H4 (cell line): ENCODE measurements at places on chromosomes 13 and 19.

- DNase-seq: no peak
These were observed 9.3 kb downstream of the ZNF611 start for GRCh38 chr19:52725528-52725961.

- no peak for DNase-seq
These were observed 1598.8 kb upstream of the MIR17HG start for GRCh38 chr13:89748716-89749115.

- no peak for DNase-seq
These were observed 138.6 kb downstream of the KCNRG start for GRCh38 chr13:50153876-50154275.

GRCh38 chr13:42272115-42272803 lies at the start of gene AKAP11:
AKAP11 (plus strand) TSS chr13:42272152; CDS start chr13:42286349, 14,197 bp downstream.
- peak; percentile 5 for DNase-seq

- no peak for DNase-seq
These were observed 49.6 kb downstream of the MLLT1 start for GRCh38 chr19:6229951-6230712.

DNA sequence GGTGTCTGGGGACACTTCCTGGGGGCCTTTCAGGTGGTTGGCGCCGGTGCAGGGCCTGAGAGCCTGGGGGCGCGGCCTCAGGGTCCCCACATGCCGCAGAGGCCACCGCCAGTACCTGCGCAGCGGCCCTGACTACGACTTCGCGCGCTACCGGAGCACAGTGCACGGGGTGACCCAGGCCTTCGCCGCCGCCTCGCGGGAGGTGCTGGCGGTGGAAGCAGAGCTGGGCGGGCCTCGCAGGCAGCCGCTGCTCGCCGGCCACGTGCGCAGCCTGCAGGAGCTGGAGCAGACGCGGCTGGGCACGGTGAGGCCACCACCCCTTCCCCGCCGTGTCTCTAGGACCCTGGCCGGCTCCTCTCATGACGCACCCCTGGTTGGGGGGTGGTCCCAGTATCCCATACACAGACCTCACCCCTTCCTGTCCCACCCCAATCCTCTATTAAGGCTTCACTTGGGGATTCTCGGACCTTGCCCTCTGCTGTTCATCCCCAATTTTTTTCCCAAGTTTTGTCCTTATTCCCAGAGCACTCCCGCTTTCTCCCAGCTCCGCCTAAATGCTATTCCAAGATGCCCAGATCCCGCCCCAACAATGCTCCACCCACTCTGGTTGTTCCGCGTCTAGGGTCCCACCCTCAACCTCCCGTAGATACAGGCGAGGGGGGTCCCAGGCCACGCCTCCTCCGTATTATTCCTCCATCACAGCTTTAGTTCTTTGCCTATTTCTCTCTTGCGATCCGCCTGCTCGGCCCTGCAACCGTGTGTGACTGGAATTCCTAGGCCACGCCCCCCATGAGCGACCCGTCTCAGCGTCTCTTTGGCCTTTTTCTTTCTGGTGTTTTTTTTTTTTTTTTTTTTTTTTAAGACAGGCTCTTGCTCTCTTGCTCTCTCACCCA lies 1.0 kb downstream of the REX1BD start:
- peak; percentile 59 for DNase-seq

DNA sequence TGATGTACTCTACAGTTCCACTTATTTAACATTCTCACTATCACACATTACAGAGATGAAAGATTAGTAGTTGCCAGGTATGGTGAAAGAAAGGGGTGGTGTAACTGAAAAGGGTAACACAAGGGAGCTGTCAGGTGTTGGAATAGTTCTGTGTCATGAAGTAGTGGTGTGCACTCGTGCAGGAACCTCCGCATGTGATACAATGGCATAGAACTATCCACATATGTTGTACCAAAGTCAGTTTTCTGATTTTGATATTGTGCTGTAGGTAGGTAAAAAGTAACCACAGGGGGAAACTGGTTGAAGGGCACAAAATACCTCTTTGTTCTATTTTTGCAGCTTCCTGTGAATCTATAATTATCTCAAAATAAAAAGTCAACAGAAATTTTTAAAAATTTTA lies 24.4 kb upstream of the RPL21 start:
- DNase-seq: no peak

GRCh38 chr13:36882829-36883390 lies 37.1 kb downstream of the SMAD9 start:
- DNase-seq: no peak

DNA sequence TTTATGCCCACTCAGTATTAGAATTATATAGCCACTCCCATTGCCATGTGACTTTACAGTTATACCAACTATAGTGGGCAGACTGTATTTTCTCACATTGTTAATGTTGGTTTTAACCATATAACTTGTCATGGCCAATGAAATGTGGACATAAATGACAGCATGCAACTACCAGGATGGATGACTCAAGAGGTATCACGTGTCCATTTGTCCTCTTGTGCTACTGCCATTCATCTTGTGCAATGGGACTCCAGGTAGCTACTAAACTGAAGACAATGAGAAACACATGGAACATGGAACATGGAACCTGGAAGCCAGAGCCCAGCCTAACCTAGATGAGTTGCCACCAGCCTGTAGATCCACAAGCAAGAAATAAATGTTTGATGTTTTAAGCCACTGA lies 242.7 kb upstream of the IPO5 start:
- DNase-seq: peak; percentile 6

- DNase-seq: peak; percentile 23
These were observed 56.6 kb downstream of the COG3 start for GRCh38 chr13:45521297-45521696.

GRCh38 chr19:6739883-6740588 lies 556 bp downstream of the TRIP10 start:
- peak; percentile 23 for DNase-seq

GRCh38 chr13:33188093-33188882 lies 97.3 kb downstream of the STARD13 start:
- no peak for DNase-seq

DNA sequence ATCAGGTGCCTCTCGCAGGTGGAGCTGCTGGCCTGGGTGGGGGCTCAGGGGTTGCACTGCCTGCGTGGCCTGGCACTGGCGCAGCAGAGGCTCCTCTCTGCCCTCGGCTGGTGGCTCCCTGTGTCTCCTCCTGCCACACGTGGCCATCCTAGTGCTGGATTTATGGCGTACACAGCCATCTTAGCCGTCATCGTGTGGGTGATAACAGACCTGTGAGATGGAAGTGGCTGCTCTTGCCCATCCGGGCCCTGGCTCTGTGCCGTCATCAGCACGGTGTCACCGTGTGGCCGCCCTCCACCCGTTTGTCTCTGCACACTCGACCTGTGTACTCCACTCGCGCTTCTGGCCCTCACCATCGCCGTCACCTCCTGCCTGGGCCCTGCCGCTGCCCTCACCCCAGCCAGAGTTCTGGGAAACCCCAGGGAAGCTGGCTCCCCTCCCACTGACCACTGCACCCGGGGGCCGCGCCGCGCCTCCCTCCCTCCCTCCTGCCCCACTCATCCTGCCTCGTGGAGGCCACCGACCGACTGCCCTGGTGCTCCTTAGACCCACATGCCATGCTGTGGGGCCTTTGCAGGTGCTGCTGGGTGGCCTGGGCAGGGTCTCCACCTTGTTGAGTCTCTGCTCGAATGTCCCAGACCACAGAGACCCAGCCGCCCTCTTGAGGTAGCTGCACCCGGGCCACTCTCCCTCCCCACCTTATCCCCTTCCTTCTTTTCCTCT lies 29.5 kb downstream of the TMEM255B start:
- no peak for DNase-seq

- no peak for DNase-seq
These were observed 498.7 kb downstream of the DACH1 start for GRCh38 chr13:71368336-71368735.

GRCh38 chr13:108494991-108495645 lies 134.3 kb upstream of the MYO16 start:
- no peak for DNase-seq

- DNase-seq: no peak
These were observed 63.9 kb upstream of the DOCK9 start for GRCh38 chr13:99041788-99042187.

DNA sequence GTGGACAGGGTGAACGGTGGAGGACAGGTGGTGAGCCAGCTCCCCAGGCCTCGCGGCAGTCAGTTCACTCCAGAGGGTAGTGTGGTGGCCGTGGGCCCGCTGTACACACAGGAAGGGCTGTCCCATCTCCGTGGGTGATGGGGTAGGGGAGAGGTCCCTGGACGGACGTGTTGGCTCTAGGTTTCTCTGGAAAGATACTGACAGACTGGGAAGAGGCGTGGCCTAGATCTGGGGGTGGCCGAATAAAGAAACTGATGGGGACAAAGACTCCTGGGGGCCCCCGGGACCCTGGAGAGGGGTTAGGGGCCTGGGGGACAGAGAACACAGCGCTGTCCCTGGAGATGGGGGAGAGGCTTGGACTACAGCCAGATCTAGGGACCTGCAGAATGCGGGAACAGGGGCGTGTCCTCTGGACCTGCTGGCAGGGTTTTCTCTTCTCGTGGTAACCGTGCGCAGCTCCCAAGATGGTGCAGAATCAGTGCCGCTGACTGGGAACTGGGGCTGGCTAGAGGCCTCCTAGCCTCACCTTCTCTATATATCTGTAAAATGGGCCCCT lies 4.0 kb upstream of the PRAM1 start:
- no peak for DNase-seq

DNA sequence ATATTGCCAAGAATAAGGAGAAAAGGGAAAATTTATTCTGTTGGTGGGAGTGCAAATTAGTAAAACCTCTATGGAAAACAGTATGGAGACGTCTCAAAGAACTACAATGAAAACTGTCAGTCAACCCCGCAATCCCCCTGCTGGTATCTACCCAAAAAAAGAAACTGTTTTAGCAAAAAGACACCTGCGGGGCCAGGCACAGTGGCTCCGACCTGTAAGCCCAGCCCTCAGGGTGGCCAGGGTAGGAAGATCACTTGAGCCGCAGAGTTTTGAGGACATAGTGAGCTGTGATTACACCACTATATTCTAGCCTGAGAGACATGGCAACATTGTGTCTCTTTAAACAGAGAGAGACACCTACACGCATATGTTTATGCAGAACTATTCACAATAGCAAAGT lies 37.5 kb upstream of the SLITRK1 start:
- DNase-seq: no peak

DNA sequence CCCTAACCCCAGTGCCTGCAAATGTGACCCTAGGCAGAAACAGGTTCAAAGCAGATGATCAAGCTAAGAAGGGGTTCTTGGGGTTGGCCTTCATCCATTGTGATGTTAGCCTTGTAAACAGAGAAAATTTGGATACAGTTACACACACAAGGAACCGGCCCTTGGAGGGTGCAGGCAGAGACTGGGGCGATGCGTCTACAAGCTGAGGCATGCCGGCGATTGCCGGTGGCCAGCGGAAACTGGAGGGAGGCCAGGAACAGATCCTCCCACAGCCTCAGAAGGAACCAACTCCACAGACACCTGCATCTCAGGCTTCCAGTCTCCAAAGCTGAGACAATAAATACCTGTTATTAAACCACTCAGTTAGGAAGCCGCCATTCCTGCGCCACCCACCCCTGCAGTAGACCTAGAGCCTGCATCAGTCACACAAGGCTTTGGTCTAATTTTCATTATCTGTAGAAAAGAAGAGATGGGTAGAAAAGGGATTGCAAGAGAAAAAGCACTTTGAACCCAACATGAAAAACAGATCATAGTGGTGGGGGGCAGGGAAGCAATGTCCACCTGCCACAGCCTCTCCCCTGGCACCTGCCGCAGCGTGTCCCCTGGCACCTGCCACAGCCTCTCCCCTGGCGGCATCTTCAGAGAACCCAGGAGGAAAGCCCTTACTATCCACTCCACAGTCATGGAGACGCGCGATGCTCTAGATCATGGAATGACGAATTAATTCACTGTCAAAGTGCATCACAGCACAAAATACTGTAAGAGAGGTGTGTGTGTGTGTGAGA lies 119.7 kb upstream of the SOX1 start:
- DNase-seq: no peak

- DNase-seq: no peak
These were observed 1.3 kb downstream of the ZFP14 start for GRCh38 chr19:36377541-36378178.

DNA sequence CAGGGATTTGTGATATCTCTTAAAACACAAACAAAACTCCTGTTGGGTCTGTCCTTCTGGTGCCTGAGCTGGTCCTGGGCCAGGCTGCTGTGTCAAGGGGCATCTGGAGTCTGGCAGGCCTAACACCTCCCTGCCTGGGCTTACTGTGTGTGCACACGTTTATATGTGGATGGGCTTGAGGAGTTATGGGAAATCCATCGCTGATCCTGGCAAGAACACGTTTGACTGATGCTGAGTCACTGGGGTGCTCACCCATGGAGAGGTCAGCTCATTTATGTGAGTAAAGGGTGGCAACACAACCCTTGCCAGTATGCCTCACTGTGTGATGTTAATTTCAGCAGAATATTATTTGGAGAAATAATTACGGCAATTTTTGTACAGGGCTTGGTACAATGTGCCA lies 44.5 kb upstream of the PCDH8 start:
- no peak for DNase-seq

GRCh38 chr13:26508885-26509284 lies 48.6 kb upstream of the WASF3 start:
- peak; percentile 82 for DNase-seq

DNA sequence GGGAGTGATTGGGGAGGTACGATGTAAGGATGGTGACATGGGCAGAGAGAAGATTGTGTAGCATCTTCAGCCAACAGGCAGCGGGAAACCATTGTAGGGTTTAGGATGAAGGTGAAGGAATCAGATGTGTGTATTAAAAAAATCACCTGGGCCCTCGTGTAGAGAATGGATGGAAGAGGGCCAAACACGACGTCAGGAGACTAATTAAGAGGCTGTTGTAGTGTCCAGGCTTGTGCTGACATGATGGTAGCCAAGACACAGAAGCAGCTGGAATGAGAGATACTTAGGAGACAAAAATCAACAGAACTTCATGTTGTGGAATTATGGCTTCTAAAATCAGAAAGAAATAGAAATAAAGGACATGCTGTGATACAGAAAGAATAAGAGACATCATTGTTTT lies 41.2 kb upstream of the ARGLU1 start:
- no peak for DNase-seq

- no peak for DNase-seq
These were observed 44.8 kb upstream of the OLFM4 start for GRCh38 chr13:52983836-52984235.
